Stimulated activated CD4-positive, alpha-beta T cell treated with anti-CD3 and anti-CD28 coated beads, Interleukin-2, amount 100 ng/mL, for 4 hours (primary cell): ENCODE measurements at places on chromosomes 1 and 21.

- no peak for DNase-seq
These were observed 29.6 kb upstream of the AGL start for GRCh38 chr1:99820546-99820945.

- DNase-seq: no peak
These were observed 110.6 kb downstream of the XCL2 start for GRCh38 chr1:168433238-168433637.

GRCh38 chr1:196723325-196724185, 51.1 kb upstream of the CFHR3 start:
- no peak for DNase-seq

GRCh38 chr1:185404291-185404690, 87.2 kb upstream of the IVNS1ABP start:
- DNase-seq: no peak

GRCh38 chr1:170032531-170033280, 41.8 kb downstream of the KIFAP3 start:
- no peak for DNase-seq

DNA sequence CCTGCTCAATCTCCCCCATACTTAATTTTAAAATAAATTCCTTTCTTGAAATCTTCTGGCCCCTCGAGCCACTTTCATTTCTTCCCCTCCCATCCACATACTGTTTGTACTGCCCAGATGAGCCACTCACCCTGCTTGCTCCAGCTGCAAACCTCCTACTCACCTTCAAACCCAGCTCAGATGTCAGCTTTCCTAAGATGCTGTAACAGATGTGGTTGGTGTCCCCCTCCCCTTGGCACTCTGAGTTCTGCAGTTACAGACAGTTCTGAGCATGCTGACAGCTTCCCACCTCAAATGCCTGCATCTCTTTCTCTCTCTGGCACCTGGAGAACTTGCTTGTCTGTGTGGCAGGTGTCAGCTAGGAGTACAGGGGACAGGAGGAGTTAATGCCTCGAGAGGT, 106.7 kb downstream of the PTPRU start:
- DNase-seq: no peak

GRCh38 chr1:50976890-50977574, 7.0 kb downstream of the CDKN2C start:
- no peak for DNase-seq

- DNase-seq: no peak
These were observed 22.2 kb upstream of the ABL2 start for GRCh38 chr1:179251675-179252074.
